ENCODE measurements at places on chromosomes 7 and 10. TPM values are rescaled to one million over a fixed set of nuclear protein-coding genes. Genes with fewer than 3 reads are reported as not detected.
A peak's percentile ranks its signal among the peaks of the same experiment; 100 is the strongest.

GRCh38 chr7:15043931-15044330 is 141.4 kb upstream of the DGKB start:
- DNase-seq, result no peak

- DNase-seq, result peak; percentile 45
Observed at GRCh38 chr10:99619090-99619800, 994 bp downstream of the SLC25A28 start.

- DNase-seq, result peak; percentile 33
Observed at GRCh38 chr10:24958721-24959381, 6.4 kb upstream of the PRTFDC1 start.

DNA sequence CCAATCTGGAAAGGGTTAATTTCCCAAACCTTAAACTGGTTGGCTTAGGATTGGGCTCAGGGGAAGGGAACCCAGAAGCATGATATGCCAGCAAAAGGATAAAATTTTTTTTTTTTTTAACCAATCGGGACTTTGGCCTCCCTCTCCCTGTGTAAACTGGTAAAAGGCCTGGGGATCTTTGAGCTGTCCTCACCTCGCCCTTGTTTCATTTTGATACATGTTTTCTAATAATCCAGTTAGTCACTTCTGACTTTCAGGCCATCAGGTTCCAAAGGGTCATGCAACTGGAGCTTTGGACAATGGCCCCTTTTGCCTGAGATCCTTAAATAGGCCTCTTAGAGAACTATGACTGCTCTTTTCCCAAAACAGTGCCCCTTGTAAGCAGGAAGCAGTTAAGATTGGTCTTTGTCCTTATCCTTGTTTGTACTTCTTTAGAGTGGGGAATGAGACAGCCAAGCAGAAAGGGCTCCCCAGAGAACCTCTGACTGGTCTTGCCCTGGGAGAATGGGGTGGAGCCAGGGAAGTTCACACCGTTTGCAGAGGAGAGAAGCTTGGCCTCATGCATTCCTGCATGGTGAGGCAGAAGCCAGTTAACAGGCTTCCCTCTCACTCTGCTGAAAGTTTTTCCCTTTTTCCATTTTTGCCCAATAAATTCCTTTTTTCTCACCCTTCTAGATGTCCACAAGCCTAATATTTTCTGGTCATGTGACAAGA is 424.2 kb upstream of the CNTNAP2 start:
- DNase-seq, result no peak

SCART1 gene
- 0.28 TPM for total RNA-seq

- no peak for DNase-seq
Observed at GRCh38 chr10:118301211-118301610, 40.9 kb downstream of the FAM204A start.

DNA sequence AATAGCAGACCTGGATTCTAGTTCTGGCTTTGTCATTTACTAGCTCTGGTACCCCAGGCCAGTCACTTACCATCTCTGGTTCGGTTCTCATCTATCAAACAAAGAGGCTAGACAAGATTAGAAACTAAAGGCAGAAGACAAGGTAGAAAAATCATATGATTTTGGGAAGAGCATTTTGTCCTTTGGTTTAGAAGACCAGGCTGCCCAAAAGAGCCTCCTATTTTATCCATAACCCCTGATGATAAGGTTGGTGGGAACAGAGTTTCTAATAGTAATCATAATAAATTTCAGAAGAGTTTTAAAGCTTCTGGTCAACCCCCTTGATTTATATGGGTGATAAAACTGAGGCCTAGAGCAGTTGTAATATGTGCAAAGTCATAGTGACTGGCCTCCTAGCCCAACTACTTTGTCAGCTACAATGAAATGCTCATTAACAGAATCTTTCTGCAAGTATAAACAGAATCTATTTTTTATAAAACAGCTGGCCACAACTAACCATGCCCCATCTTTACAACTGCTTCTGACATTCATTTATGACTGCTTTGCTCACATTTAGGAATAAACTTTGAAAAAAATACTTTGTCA is 23.4 kb downstream of the COX15 start:
- DNase-seq, result no peak

SPDYE9 gene
- not detected for total RNA-seq

DNA sequence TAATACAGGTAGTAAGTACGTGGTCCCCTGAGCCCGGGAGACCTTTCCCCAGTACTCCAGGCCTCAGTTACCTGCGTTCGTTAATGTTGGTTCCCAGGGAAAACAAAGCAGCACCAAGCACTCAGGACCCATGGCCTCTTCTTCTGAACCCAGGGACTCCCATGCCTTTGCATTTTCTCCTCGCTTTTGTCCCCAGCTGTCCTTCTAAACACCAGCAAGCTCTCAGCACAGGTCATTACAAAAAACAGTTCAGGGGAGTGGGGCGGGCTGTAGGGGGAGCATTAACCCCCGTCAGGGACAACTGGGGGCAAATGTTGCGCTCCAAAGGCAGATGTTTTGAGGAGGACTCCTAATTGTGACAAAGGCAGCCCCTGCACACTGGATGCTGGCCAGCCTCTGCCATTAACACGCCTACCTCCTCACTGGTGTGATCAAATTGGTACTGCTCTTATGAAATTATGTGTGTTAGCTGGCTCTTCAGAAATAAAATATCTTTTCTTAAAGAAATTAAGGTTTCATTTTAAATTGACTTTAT is 80.5 kb upstream of the LRGUK start:
- DNase-seq, result no peak

GRCh38 chr7:117186218-117187010 is 136.4 kb downstream of the WNT2 start:
- DNase-seq, result peak; percentile 63

GRCh38 chr7:27750316-27750715 is 10.4 kb downstream of the TAX1BP1 start:
- DNase-seq, result no peak
